ENCODE measurements at places on chromosomes 11 and 22.

DNA sequence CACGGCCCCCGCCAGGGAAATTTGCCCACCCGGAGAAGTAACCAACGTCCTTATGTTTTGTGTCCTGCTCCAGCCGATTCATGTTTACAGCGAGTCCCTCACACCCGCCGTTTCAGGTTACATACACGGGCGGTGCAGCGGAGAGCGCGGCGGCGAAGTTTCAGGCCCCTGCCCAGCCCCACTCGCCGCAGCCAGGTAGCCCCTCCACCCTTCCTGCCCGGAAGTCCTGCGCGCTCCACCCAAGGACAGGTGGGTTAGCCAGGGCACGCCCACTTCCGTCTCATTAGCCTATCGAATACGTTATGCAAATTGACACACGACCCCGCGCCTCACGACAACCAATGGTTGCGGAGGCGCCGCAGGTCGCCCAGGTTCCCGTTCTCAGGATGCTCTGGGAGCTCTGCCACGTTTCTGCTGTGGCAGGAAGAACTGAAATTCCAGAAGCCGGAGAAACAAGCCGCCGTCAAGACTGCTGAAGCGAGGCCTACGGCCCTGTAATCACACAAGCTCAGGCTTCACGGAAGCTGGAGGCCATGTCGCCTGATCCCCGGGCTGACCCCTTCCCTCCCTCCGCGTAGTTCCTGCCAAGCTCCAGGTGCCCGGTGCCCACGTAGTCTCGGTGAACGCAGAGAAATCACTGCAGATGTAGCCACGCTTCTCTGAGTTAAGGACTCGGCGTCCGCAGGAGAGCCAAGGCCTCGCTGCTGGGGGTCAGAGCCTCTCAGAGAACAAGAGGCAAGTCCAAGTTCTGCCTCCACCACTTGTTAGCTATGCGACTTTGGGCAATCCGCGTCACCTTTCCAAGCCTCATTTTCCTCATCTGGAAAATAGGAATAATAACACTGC is 22.4 kb upstream of the MYH9 start:
- DNase-seq = peak; percentile 87

- no peak for DNase-seq
These were observed 12.4 kb upstream of the DSCAML1 start for GRCh38 chr11:117809236-117810055.

DNA sequence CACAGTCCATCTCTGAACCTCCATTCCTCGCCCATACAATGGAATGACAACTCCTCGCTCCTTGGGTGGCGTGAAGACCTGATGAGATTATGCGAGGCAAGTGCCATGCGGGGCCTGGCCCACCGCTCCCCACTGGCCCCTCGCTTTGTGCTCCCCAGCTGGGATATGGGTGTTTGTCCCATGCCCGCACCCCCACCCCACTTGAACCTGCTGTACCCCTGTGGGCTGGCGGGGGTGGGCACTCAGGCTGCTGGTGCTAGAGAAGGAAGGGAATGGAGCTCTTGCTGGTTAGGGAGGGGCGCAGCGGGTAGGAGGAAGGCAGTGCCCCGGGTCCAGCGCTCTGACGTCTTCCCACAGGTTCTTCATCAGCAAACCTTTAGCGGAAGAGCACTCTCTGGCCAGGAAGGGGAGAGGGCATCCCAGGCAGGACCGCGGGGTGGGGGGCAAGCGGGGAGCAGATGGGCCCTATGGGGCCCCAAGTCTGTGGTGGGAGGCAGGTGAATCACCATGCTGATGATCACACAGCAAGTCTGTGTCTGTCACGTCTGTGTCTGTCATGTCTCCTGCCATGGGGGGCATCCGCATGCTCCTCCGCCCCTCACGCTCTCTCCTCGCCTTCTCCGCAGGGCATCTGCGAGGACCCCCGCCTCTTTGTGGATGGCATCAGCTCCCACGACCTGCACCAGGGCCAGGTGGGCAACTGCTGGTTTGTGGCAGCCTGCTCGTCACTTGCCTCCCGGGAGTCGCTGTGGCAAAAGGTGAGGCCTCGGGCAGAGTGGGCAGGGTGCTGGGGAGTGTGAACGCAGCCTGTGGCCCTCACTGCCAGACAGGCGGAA is 9.4 kb upstream of the OMP start:
- DNase-seq = no peak

GRCh38 chr11:24781288-24781687 is 284.4 kb downstream of the LUZP2 start:
- no peak for DNase-seq

GRCh38 chr11:64729851-64730382 is 6.9 kb upstream of the NRXN2 start:
- no peak for DNase-seq

GRCh38 chr11:9060700-9061111 is 30.7 kb downstream of the SCUBE2 start:
- DNase-seq = no peak

DNA sequence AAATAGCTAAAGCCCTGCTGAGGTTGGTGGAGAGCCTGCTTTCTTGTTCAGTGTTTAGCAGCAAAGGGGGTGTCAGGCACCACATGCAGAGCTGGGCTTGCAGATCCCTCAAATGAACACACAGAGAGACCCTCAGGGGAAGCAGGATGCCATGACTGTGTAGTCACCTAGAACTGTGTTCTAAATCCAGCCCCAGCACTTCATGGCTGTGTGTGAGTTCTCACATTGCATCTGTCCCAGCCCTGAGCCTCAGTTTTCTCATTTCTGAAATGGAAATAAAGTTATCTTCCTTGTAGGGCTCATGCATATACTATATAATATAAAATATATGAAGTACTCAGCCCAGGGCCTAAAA is 47.1 kb downstream of the CWC15 start:
- no peak for DNase-seq

DNA sequence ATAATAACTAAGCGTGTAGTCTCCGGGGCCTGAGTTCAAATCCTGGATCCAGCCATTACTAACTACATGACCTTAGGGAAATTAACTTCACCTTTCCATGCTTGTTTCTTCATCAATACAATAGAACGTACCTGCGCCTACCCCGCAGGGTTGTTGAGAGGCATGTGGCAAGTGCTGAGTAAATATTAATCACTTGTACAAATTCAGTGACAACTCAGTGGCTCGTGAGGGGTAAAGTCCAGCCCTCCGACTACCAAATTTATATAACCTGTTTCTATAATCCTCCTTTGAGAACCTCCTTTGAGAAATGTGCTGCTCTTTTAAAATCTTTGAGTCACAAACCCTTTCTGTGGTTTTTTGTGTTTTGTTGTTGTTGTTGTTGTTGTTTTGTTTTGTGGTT is 49.8 kb downstream of the FEZ1 start:
- DNase-seq = no peak

DNA sequence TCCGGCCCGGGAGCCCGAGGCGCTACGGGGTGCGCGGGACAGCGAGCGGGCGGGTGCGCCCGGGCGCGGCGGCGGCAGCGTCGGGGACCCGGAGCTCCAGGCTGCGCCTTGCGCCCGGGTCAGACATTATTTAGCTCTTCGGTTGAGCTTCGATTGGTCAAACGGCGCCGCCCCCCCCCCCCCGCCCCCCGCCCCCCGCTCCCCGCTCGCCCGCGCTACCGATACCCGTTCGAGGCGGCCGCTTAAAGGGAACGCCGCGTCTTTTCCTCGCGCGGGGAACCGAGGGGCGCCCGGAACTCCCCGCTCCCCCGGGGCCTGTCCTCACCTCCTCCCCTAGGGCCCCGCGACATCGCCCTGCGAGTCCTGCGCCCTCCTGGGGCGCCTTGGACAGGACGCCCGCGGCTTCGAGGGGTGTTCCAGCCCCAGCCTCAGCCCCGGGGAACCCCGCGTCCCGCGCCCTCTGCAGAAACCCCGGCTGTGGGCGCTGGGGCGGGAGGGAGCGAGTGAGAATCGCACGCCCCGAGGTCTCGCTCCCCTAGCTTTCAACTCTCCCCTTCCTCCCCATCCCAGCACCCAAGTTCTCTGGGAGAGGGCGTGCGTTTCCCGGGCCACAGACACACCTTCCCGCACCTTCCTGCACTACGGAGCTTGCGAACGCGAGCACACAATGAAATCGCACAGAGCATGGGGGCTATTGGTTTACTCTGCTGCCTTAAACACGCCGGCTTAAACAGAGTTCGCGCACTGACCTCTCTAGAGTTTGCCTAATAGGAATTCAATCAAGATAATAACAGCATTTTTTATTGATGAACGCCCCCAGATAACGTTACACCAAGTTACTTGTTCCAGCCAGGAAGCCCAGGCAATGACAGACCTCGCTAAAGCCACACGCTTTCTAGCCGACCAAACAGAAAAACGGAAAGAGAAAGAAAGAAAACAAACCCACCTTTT is at the start of gene BDNF:
TSS of gene BDNF (minus strand) at position 105 of the 951 bp plus-strand sequence. CDS start 41,891 bp downstream, outside the sequence.
- DNase-seq = no peak

DNA sequence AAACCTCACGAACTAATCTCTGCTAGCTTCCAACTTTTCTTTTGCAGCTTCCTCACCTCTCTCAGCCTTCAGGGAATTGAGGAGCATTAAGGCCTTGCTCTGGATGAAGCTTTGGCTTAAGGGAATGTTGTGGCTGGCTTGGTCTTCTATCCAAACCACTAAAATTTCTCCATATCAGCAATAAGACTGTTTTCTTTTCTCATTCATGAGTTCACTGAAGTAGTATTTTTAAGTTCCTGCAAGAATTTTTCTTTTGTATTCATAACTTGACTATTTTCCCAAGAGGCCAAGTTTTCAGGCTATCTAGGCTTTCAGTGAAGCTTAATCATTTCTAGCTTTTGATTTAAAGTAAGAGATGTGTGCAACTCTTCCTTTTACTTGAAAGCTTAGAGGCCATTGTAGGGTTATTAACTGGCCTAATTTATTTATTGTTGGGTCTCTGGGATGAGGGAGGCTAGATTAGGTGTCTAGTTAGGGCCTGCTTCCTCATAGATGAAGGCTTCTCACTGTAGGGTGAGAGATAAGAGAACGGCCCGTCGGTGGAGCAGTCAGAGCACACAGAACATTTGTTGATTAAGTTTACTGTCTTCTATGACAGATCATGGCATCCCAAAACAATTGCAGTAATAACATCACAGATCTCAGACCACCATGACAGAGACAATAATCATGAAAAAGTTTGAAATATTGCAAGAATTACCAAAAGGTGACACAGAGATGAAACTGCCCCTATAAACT is 33.2 kb downstream of the CSF2RB start:
- no peak for DNase-seq

GRCh38 chr11:44928144-44928543 is 22.5 kb downstream of the TP53I11 start:
- no peak for DNase-seq

DNA sequence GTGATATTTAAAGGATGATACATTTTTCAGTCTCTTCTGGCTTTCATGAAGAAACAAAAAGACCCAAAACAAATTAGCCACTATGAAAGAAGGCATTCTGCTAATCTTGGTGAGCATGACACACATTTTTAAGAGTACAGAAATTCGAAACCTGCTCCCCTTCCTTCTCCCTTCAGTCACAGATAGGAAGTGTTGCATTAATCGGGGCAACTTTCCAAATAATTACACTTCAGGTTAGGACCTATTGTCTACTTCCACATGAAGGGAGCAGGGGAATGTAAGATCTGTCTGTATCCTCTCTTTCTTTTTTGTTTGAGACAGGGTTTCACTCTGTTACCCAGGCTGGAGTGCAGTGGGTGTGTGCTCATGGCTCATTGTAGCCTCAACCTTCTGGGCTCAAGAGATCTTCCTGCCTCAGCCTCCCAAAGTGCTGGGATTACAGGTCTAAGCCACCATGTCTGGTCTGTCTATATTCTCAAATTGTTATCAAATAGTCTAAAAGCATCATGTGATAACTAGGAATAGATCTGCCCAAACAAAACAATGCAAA is 45.8 kb downstream of the NCAM1 start:
- DNase-seq = no peak

GRCh38 chr11:34996958-34997357 is 80.5 kb downstream of the PDHX start:
- DNase-seq = no peak

- DNase-seq = no peak
These were observed 23.1 kb upstream of the ARHGAP42 start for GRCh38 chr11:100663996-100664395.

GRCh38 chr11:62846177-62846576 is 6.8 kb upstream of the WDR74 start:
- DNase-seq = no peak

- no peak for DNase-seq
These were observed 106.4 kb downstream of the MIAT start for GRCh38 chr22:26763633-26764361.

- no peak for DNase-seq
These were observed 96.0 kb downstream of the TRPC6 start for GRCh38 chr11:101487775-101488174.

GRCh38 chr22:28426346-28427132 is 253.1 kb downstream of the TTC28 start:
- DNase-seq = no peak

Measured in NCI-H1436 treated with DMSO at 0.1 percent for 48 hours (cell line).